Hematopoietic multipotent progenitor cell treated with erythropoietin and hydrocortisone succinate and interleukin-3 and kit ligand, for 8 days (in vitro differentiated cells): ENCODE measurements at places on chromosomes 16 and 17.

DNA sequence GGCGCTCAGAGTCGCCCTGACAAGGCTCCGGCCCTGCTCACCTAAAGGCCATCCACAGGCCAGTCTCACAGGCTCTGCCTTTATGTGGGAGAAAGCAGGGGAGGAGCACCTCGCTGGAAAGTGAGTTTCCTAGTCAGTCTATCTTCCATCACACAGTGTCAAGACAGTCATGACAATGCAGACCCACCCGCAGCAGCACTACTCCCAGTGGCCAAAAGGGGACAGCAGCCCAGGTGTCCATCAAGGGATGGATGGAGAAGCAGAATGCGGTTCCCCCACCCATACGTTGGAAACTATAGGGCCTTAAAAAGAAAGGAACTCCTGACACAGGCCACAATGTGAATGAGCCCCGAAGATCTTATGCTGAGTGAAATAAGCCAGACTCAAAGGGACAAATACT, 226.8 kb downstream of the ENGASE start:
- no peak for DNase-seq

- DNase-seq: no peak
Measured at GRCh38 chr16:71357681-71358080, 842 bp upstream of the CALB2 start.

DNA sequence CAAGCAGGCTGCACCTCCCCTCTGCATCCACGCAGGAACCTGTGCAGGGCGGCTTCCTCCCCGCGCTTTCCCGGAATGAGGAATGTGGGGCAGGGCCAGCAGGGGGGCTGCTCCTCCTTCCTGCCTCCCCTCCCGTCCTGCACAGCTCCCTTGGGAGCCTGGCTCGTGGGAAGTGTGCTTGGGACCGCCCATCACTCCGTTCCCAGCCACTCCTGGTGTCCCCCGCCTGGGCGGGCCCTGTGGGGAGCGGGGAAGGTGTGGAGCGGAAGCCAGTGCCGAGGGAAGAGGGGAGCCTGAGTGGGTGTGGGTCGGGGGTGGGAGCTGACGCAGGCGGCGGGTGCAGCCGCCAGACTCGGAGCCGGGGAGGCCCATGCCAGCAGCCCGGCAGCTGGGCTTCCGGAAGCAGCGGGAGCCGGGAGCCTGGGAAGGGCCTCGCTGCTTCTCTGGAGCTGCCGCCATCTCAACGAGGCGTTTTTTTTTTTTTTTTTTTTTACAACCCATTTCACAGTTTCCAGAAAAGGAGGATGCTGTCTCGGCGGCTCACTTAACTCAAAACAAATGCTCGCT, 24.1 kb downstream of the BAHCC1 start:
- no peak for DNase-seq

DNA sequence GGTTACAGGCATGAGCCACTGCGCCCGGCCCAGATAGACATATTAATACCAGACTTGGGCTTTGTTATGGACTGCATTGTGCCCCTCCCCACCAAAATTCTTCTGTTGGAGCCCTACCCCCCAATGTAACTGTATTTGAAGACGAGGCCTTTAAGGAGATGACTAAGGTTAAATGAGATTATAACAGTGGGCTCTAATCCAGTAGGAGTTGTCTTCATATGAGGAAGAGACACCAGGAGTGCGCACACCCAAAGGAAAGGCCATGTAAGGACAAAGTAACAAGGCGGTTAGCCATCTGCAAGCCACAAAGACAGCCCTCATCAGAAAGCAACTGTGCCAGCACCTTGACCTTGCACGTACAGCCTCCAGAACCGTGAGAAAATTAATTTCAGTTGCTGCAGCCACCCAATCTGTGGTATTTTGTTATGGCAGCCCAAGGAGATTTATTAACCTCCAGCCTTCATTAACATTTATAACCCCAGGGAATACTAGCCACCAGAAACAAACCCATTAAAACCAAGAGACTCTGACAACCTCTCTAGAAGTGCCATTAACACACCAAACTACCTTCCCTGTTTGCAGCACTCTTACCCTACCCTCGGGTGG, 107.6 kb downstream of the TTC19 start:
- DNase-seq: no peak

DNA sequence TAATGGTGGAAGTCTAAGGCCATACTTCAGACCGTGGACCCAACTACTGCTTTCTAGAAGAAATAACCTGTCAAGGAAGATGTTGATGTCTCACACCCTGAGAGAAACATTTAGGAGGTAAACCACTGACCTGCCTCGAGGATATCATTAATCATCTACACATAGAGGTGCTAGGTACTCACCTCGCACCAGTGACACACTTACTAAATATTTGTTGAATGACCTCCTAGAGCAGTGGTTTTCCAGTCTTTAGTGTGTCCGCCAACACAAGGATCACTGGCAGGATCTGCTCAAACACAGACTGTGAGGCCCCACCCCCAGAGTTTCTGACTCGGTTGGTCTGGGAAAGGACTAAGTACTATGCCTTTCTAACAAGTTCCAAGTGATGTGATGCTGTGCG, 197.4 kb upstream of the CACNG5 start:
- DNase-seq: no peak

GRCh38 chr16:87918866-87919680, 17.3 kb downstream of the CA5A start:
- no peak for DNase-seq

GRCh38 chr16:52758473-52758855, 211.5 kb upstream of the TOX3 start:
- DNase-seq: no peak

- no peak for DNase-seq
Measured at GRCh38 chr17:76973040-76973439, 104.8 kb downstream of the MGAT5B start.

GRCh38 chr16:13291591-13292333, 390.4 kb downstream of the SHISA9 start:
- DNase-seq: no peak

DNA sequence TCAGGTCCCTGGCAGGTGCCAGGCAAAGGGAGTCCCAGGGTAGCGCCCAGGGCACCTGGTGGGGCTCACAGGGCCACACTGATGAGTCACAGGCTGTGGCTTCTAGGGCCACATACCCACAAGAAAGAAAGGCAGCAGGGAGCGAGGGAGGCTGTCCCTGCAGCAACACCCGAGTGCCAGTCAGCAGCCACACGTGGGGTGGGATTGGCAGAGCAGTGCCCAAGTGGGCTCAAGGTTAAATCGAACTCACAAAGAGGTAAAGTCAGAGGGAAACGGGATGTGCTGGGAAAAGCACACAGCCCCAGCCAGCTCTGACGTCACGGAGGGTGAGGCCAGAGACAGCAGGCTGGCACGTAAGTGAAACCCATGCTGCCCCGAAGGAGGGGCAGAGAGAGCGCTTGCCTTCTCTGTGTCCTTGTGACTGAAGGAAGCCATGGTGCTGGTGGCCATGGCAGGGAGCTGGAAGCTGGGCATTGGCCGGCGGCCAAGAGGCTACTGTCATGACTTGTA, 33.8 kb downstream of the FA2H start:
- no peak for DNase-seq

- DNase-seq: no peak
Measured at GRCh38 chr16:79587897-79588296, 12.6 kb downstream of the MAF start.

GRCh38 chr17:79393358-79394052, 217.3 kb downstream of the RBFOX3 start:
- DNase-seq: peak; percentile 44

- DNase-seq: no peak
Measured at GRCh38 chr17:29577385-29578211, 9.1 kb downstream of the TP53I13 start.

DNA sequence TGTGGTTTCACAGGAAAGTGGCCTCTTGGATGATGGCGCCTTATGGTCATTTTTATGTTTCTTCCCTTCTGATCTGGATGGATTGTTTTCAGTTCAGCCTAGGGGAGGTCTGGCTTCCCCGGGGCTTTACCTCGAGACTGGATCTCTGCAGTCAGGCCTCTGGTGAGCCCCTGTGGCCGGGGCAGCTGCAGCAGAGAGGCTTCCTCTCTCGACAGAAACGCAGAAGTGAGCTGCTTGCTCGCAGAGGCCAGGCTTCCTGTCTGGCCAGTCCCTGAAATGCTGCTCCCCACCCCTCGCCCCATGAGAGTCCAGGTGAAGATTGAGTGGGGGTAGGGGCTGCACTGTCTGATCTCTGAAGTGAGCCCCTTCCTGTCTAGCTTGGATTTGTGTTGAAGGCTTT, 44.0 kb downstream of the PLCG2 start:
- no peak for DNase-seq

- DNase-seq: no peak
Measured at GRCh38 chr17:7041607-7042500, 2.0 kb downstream of the SLC16A11 start.

GRCh38 chr16:73019457-73020362, 28.2 kb downstream of the ZFHX3 start:
- DNase-seq: no peak

GRCh38 chr16:14013571-14014283, 57.4 kb upstream of the MRTFB start:
- DNase-seq: no peak

DNA sequence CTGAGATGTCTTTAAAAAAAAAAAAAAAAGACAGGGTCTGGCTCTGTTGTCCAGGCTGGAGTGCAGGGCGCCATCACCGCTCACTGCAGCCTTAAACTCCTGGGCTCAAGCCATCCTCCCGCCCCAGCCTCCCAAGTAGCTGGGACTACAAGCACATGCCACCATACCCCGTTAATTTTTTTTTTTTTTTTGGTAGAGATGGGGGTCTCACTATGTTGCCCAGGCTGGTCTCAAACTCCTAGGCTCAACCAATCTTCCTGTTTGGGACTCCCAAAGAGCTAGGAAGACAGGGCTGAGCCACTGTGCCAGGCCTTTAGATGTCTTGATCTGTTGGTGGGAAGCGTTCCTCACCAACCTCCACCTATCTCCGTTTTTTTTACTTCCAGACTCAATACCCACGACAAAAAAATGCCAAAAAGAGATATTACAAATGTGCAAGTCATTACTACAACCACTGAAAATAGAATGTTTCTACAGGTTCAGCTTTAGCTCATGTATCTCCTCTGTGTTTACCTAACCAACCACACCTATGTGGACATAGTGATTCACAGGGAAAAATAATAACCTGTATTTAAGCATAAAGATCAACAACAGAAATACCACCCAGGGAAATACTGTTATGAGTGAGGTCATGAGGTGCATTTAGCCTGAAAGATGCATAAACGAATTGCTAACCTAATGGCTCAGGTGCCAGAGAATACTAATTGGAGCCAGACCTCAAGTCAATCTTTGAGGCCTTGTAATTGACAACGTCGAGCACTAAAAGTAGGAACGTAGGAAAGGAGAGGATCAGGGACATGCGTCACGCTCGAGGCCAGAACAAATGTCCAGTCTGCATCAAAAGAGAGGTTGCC, 22.6 kb downstream of the NACA2 start:
- DNase-seq: no peak

DNA sequence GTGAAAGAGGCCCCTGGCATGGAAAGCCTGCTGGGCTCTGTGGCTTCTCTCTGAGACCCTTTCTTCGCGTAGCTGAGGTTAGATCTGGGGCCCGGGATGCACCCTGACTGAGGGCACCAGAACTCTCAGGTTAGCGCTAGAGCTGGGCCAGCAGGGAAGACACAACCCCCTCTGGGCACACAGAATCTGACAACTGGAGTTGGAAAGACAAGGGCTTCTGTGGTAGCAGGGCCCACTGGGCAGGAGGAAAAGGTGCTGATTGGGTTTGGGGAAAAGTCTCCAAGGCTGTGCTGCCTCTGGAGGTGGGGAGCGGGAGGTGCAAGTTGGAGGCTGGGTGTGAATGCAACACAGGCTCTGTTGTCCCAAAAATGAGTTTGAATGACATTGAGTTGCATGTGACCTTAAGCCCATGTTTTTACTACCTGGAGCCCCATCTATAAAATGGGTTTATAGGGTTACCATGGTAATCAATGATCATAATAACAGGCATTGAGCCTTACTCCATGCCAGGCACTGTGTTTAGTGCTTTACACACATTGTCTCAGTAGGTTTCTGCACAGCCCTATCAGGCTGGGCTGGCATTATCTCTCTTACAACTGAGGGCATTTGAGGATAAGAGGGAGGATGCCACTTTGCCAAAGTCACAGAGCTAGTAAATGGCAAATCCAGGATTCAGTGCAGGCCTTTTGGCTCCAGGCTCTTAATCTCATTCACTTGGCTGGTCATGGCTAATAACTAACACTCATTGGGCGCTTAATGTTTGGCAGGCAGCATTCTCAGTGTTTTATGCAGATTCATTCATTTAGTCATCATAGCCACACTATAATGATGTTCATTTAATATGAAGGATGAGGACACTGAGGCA, 9.5 kb upstream of the IGFBP4 start:
- peak; percentile 72 for DNase-seq

DNA sequence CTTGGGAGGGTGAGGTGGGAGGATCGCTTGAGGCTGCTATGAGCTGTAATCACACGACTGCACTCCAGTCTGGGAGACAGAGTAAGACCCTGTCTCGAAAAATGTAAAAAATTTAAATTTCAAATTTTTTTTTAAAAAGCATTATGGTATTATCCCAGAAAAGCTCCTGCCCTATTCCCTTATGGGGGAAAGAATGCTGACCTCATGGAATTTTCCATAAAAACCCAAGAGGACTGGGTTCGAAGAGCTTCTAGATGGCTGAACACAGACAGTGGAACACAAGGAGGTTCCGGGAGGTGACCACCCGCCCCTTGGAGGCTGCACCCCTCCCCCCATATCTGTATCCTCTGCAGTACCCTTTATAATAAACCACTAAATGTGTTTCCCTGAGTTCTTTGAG, 4.0 kb downstream of the EIF4A3 start:
- DNase-seq: no peak

GRCh38 chr16:7271486-7271885, 61.2 kb upstream of the RBFOX1 start:
- no peak for DNase-seq

GRCh38 chr17:83062818-83063671, 16.4 kb upstream of the METRNL start:
- no peak for DNase-seq
